Hematopoietic multipotent progenitor cell (in vitro differentiated cells): ENCODE measurements at places on chromosomes 12 and 14. TPM values are rescaled to one million over a fixed set of nuclear protein-coding genes. Genes with fewer than 3 reads are reported as not detected.

KCNC2 gene
- total RNA-seq = not detected

VRTN gene
- under 0.01 TPM for total RNA-seq

CEP170B gene
- total RNA-seq = 0.81 TPM

COX8C gene
- not detected for total RNA-seq

GPRC5A gene
- total RNA-seq = 0.27 TPM

PDE3A gene
- 0.81 TPM for total RNA-seq

GRCh38 chr14:75630695-75631452 lies 29.8 kb downstream of the ERG28 start:
- no peak for DNase-seq

DNA sequence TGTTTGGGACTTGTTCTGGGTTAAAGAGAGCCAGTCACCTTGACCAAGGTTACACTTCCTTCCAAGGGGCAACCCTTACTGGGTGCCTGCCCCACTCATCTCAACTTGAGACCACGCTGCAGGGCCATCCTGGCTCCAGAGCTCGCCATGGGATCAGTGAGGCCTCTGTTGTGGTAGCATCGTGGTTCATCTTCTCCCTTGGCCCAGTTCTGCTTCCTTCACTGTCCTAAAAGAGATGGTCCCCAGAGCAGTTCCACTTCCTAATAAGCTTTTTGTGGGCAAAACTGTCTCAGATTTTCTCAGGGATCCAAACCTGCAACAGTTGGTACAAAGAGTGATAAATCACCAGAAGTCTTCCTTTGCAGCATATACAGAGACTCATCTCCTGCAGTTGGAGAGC lies 165.9 kb upstream of the TMEM260 start:
- no peak for DNase-seq

DNA sequence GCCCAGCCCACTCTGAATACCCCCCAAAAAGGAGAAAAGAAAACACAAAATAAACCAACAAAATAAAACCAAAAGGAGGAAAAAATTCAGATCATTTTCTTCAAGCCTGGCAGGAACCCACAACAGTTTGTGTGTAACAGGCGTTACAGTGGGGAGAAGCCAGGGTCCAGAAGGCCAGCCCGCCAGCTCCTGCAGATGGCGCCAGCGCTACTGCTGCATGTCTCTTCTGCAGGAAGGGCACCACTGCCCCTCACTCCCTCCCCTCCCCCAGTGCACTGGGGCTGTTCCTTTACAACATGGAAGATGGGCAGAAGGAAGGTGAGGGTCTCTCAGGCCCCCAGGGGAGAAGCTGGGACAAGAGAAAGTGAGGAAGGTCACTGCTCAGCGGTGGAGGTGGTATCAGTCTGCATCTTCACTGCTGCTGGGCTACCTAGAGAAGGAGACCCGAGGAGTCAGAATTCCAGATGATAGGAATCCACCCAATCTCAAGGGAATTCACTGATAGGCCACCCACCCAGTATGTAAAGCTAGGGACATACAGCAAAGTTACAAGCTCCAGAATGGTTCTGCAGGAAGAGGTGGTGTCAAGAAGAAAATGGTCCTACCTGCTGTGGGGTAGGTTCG lies 2.3 kb upstream of the NOP2 start:
- peak; percentile 63 for DNase-seq

GRCh38 chr14:23121361-23121771 lies 2.3 kb upstream of the CEBPE start:
- no peak for DNase-seq

- no peak for DNase-seq
Observed at GRCh38 chr14:85590784-85591183, 60.8 kb downstream of the FLRT2 start.

DNA sequence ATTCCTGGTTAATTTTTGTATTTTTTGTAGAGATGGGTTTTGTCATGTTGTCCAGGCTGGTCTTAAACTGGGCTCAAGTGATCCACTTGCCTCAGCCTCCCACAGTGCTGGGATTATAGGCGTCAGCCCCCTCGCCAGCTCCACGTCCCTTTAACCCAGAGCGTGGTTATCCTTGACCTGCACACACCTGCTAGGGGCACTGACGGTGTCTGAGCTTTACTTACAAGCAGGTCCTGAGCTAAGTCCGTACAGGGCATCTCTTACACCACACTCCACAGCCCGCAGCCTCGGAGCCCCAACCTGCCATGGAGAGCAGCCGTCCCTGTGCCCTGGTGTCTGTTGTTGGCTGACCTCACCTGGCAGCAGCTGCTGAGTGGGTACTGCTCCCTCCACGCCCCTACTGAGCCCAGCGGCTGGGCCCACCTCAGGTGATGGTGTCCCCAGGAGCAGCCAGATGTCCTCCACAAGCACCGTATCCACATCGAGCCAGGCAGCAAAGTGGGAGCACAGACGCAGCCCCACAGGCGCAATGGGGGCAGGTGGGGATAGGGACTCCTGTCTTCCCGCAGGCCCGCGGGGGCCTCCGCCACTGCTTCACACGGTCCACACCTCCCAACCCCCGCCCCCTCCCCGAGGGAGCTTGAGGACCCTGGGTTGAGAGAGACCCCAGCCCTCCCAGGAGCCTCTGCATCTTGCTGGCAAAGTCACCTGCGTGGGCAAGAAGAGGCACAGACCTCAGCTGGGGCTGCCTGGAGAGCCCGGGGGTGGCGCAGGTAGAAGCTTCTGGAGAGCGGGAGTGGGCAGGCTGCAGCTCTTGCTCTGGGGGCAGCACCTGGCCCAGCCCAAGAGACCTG lies 325.4 kb upstream of the SFSWAP start:
- no peak for DNase-seq

- no peak for DNase-seq
Observed at GRCh38 chr14:64930085-64930843, 12.3 kb downstream of the GPX2 start.

GRCh38 chr14:33218026-33218425 lies 279.3 kb downstream of the NPAS3 start:
- DNase-seq = no peak

DNA sequence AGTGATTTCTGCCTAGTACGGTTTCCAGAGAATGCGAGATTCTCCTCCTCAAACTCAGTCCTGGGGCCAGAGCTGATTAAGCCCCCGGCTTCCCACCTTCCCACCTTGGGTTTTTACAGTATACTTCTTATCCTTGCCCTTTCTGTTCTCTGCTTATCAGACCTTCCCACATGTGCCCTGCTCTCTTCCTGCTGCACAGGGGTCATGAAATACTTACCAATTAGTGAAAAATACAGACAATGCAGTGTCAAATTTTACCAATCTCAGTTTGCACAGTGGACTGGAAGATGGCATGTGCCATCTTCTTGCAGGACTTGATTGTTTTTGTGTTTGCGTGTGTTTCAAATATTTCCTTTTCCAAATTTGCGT lies 14.7 kb downstream of the SUSD6 start:
- DNase-seq = no peak

GRCh38 chr12:39348523-39348922 lies 94.4 kb downstream of the KIF21A start:
- no peak for DNase-seq

DNA sequence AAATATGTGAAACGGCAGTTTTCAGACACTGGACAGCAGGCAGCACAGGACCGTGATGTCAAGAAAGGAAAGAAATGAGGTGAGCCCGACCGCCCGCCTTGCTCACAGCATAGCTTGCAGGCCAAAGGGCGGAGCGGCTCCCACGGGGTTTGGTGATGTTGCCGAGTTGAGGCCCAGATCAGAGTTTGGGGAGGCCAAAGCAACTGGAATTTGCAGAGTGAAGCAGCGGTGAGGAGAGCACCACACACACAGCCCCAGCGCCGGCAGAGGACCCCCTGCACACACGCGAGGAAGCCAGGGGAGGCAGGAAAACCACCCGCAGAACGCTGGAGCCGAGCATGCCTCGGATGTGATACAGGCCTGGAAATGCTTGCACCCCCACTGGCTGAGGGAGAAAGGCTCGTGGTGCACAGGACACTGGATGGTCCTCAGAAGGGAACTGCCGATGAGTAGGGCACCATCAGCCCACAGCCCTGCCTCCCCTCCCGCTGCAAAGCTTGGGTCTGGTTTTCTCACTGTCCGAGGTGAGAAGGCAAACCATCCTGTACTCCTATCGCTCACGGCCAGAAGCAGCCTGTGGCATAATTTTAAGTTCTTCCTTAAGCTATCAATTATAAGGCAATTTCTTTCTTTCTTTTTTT lies 25.7 kb upstream of the PLD4 start:
- no peak for DNase-seq

GRCh38 chr12:92597997-92598396 lies 104.8 kb upstream of the PLEKHG7 start:
- DNase-seq = no peak

- no peak for DNase-seq
Observed at GRCh38 chr14:92813201-92813600, 19.1 kb downstream of the GOLGA5 start.

- no peak for DNase-seq
Observed at GRCh38 chr12:51636986-51637385, 46.0 kb downstream of the SCN8A start.

GRCh38 chr12:108302403-108303311 lies 36.5 kb downstream of the CMKLR1 start:
- no peak for DNase-seq

DNA sequence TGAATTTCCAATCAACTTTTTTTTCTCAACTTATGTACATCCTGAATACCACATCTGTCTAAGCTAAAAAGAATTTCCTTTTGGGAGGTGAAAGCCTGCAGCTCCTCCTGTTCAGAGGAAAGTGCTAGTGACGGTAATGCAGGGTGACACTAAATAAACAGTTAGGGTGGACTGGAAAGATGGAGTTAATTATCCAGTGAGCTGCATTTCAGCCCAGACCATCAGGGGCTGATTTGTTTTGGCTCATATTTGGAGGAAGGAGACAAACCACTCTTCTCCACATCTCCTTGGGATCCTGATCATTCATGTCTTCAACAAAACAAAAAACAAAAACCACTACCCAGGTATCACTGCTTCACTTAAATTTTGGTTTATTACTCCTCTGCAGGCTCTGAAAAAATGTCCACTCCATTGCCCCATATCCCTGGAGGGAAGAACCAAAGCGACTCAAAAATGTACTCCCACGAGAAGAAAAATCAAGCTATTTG lies 5.1 kb upstream of the SIX1 start:
- no peak for DNase-seq

DNA sequence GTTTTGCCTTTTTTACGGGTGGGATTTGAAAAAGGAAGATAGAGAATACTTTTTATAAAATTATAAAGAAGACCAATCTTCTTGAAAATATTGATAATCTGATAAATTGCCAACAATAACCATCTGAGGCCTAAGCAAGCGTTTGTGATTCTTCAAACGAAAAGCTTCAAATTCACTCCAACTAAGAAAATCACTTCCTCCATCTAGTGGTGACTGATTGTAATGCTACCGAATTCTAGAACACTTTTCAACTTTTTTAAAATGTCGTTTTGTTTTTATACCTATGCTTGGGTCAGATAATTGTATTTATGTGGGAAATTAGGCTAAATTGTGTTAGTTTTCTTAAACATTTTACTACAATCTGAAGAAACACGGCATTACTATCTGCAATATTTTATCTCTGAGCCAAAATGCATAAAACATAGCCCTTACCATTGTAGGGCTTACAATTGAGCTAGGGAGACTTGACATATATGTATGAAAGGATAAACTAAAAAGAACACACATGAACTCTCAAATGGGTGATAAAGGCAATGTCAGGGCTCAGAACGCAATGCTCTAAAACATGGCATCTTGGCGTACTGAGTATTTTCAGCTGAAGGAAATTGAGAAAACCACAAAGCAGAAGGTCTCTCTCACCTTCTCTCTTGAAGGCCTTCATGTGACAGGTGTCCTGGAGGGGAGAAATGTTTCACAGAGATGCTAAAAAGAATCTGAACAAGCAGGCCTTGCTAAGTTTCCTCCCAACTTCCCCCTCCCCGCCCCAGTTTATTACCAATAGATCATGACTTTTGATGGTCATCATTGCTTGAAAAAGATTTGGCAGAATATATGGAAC lies 36.8 kb upstream of the G2E3 start:
- DNase-seq = no peak

GRCh38 chr14:22882529-22883172 lies 371 bp upstream of the REM2 start:
- DNase-seq = peak; percentile 20

DNA sequence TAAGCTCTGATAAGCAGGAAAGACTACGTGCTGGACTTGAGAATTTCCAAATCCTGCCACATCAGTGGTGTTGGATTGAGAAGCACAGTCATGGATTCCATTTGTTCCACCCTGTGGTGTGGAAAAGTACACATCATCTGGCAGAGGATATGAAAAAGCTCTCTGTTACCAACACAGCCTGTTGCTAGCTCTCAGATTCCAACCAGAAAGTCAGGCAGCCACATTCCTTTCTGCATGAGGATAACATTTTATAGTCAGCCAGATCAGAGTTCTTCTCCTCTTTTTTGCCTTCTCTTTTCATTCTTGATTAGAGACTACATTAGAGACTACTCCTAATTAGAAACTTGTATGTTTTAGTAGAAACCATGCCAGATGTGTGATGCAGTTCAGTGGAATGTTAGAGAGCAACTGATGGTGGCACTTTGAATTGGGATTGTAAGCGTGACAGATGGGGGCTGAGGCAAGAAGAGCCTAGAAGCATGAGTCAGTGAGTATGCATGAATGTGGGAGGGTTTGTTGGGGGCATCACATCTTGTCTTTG lies 61.2 kb upstream of the STXBP6 start:
- DNase-seq = no peak

GRCh38 chr12:124639122-124639806 lies 71.9 kb upstream of the NCOR2 start:
- DNase-seq = no peak

DNA sequence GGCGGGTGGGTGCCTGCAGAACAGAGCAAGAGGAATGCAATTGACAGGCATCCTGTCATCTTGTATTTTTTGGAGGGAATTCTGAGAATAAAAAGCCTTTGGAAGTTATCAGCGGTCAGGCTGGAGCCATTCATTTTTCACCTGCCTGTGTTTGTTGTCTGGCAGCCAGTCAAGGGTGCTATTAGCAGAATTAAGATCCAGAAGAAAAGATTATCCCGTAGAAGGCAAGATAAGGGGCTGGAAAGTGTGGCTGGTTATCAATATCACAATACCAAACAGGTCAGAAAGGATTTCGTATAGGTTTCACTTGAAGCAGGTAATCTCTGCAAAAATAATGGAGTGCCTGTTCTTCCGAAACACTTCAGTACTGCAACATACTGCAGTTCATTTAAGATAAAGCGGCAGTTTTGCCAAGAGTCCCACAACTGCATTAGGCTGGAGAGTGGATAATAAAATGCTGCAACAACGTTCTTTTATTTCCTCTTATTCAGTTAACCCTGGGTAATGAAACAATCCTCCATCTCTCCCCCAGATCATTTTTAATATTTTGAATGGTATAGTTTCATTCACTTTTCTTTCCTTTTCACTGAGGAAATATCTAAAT lies 171.2 kb upstream of the CDKN3 start:
- no peak for DNase-seq

GRCh38 chr14:93044556-93044955 lies 71.2 kb downstream of the ITPK1 start:
- DNase-seq = peak; percentile 50
